IPS DF 19.7 (cell line): ENCODE measurements at places on chromosomes 5 and 9.

DNA sequence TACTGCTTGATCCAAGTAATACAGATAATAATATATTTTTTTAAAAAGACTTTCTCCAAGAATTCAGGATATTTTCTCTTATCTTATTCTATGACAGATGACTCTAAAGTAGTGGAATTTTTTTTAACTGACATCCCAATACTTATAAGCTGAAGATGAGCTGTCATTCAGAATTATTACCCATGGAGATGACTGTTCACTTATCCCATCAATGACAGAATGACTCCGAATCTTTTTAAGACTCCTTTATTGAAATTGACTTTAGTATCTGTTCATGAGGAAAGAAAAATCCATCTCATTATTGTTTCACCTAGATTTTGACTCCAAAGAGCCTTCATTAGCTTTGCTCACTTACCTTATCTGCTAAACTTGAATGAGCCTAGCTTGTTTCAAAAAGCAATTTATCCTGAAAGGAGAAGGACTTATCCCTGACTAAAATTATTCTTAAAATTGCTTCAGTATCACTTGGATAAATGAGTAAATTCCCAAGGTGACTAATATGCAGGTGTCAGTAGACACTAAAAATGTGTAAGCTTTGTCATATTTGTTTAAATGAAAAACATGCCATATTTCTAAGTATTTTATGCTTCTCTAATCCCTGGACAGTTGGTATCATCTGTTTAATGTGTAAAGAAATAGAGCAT lies 146.9 kb downstream of the PLCXD3 start:
- DNase-seq = no peak

DNA sequence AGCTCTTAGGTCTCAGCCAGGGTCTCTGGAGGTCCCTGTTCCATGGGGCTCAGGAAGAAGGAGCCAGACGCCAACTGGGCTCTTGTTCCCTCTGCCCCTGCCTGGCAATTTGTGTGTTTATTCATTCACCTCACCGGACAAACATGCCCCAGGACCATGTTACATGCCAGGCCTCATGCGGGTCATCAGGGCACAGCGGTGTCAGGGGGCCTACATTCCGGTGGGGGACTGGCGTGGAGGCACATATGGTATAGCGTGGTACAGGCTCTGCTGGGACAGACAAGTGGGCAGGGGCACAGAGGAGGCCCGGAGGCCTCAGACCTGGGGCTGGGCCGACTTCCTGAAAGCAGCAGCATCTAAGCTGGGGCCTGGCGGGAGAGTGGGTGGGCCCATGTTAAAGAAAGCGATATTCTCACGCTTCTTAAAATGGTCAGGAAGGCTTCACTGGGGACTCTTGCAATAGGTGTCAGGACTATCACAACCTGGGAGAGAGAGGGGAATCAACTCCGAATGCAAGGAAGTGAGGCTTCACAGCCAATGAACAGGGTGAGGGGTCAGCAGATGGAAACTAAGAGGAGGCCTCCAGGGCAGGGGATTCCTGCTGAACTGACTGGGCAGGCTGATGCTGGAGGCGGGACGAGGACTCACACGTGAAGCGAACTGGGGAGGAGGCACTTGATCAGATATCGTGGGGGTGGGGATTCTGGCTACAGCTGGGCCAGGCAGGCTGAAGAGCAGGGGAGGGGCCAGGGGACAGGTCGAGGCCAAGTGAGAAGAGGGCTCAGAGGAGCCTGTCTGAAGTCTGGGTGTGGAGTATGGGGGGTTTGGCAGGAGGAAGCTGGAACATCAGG lies 41.9 kb downstream of the NCS1 start:
- peak; percentile 48 for DNase-seq

GRCh38 chr5:149731617-149732323 lies 1.7 kb downstream of the PPARGC1B start:
- peak; percentile 47 for DNase-seq

- no peak for DNase-seq
Observed at GRCh38 chr5:53749621-53750020, 189.2 kb downstream of the NDUFS4 start.
